Liver (tissue), 10 donors: ENCODE measurements at places on chromosomes 16 and 17.

DNA sequence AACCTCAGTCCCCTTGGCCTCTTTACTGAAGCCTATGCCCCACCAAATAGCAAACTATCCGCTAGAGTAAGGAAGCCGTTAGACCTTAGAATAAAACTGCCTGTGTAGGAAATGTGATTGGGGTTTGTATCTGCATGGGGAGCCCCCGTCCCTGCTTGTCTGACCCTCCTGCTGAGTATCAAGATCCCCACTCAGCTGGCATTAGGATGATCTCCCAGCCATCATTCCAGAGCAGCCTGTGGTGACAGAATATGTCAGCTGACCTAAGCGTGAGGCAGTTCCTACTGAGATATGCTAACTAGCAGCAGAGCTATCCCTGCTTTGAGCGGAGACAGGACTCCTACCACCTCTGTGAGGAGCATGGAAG lies 645 bp upstream of the GFOD2 start:
- peak; percentile 52 for DNase-seq

GRCh38 chr17:38453951-38454421 lies 25.7 kb downstream of the ARHGAP23 start:
- no peak for DNase-seq

DNA sequence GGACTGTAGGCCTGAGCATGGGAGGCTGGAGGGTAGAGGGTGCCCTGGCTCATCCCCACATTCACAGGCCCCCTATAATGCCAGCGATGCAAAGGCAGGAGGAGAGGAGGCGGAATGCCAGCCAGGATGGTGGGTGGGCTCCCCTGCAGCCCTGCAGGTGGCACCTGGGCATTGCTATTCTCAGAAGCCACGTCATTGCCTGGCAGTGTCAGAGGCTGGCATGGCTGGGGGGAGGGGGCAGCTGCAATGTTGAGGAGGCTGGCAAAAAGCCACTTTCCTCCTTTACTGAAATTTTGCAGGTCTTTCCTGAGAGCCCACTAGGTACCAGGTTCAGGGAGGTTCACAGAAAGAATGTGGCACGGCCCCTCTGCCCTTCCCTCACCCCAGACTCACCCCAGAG lies 36.2 kb downstream of the RAB11FIP4 start:
- DNase-seq: no peak

DNA sequence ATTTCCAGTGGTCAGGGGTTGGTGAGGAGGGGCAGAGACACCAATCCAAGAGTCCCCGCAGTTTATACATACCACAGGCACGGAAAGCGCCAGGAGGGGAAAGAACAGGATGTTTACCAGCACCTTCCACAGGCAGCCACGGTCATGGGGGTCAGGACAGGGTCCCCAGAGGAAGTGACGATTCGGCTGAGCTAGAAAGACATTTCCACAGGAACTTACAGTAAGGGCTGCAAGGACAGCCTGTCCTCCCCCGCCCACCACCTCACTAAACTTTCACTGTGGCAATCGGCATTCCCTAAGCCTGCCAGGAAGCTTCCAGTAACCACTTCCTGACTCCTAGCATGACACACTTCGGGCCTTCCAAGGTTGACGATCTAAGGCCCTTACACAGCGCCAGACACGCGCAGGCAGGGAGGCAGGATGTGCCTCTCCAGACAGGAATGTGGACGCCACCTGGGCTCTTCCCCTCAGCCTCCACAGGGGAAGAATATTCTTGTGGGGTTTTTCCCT lies 1.2 kb upstream of the MT2A start:
- peak; percentile 52 for DNase-seq

- peak; percentile 64 for DNase-seq
These were observed at the start of gene GH2 for GRCh38 chr17:63881935-63882601. Gene GH2, minus strand, starts transcription at chr17:63881944. Its CDS starts 143 bp downstream, at chr17:63881801.

DNA sequence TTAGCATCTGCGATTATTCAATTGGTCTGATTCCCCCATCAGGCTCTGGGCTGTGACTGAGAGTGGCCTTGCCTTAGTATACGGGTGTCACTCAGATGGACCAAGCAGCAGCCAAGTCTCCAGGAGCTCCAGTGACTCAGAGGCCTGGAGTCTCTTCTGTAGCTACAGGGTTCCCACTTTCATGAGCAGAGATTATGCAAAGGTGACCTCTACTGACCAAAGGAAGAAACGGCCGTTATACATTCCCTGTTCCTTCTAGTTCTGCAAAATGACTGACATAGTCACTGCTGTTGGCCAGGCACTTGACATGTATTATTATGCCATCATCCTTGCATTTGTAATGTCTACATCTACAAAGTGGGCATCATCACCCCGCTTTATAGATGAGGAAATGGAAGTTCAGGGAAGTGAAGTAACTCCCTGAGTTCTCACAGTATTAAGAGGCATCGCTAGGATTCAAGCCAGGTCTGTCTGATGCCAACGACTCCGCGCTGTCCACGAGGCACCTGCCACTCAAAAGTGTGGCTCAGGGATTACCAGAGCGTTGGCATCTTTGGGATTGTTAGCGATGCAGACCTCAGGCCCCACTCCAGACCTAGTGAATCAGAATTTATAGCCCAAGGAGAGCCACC lies 23.3 kb downstream of the SLC38A7 start:
- DNase-seq: no peak

DNA sequence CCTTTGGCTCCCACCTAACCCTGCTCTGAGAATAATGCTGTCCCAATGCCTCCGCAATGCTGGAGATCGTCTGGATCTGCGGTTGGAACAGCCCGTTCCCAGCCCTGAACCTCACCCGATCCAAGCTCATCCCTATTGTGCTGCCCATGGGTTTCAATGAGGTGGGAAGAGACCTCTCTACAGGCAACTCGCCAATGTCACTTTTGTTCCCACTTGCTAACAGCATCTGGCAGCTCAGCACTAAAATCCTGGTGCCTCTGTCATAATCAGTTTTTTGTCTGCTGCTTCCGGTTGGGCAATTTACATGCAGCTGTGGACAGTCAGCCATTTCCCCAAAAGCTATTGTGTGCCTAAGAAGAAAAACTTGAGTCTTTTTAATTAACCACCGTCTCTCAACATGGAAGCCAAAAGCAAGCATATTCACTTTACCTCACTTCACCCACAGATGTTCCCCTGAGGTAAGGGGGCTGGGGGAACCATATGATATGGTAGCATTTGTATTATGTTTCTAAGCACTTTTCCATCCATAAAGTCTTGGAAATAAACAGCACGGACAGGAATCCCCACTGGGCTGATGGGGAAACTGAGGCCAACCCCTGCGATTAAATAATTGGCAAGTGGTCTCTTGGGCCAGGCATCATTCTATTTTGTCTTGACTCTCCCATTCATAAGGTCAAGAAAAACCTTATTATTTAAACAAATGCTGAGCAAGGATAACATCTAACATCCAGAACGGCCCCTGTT lies 159.2 kb upstream of the CDH5 start:
- no peak for DNase-seq

DNA sequence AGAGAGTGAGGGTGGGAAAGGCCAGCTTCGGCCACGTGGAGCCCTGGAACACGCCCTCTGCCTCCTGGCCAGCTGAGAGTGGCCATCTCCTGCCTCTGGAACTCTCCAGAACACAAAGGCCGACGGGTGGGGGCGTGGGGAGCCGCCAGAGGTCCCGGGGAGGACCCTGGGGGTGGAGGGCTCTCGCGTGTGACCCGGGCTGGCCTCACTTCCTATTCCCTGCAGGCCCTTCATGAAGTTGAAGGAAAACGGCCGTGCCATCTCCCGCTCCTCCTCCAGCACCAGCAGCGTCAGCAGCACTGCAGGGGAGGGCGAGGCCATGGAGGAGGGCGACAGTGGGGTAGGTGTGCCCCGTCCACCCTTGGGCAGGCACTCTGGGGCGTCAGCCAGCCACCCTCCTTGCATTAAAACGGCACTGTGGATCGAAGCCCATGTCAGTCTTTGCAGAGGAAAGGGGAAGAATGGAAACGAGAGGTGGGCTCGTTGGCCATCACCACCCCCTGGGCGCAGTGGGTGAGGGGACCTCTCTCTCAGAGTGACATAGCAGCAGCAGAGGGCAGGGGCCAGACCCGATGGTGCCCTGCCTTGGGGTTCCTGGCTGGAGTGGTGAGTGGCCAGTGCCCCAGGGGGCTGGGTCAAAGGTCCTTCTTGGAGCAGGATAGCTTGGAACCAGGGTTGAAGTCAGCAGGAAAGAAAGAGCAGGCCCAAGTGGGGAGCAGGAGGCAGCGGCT lies 37.1 kb downstream of the OR1D5 start:
- no peak for DNase-seq

GRCh38 chr17:18110636-18111145 lies 2.1 kb downstream of the MYO15A start:
- DNase-seq: no peak

DNA sequence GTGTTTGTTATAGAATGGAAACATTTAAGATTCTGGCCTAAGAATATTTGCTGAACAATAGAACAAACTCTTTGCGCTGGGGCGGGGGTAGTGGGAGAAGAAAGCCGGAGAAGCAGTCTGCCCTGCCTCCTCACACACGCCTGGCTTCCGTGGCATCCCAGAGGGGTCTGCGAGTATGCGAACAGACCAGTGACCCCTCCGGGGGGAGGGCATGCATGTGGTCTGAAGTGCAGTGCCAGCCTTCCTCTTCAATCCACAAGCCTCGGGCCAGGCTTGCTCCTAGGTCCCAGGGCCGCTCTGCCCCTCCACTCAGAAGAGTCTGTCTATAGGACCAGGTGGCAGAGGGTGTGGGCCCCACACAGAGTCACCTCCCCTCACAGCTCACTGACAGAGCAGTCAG lies 14.1 kb upstream of the IGFALS start:
- no peak for DNase-seq

DNA sequence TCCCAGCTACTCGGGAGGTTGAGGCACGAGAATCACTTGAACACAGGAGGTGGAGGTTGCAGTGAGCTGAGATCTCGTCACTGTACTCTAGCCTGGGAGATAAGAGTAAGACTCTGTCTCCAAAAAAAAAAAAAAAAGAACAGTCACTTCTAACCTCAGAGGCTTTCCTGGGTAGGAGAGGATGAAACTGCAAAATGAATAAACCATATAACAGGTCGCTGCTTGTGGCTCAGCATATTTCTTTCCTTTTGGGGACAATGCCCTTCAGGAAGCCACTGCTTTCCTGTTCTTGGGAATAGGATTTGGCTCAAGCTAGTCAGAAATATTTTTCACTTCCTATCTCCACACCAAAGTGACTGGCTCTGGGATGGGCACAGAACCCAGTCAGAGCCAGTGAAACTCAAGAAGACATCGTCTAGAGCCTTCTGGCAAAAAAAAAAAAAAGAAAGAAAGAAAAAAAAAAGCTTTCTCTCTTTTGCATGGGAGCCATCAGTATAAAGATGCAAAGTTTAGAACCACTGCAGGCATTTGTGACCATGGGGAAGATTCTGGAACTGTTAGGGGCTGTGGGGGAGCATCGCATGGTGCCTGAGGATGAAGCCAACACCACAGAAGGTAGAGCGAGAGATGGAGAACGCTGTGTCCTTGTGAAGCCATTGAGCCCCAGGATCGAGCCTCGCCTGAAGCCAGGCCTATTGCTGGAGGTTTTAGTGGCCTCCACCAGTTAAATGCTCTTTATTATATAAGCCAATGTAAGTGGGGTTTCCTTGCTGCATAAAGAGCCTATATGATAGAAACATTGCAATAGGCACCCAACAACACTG lies 71.8 kb upstream of the MRTFB start:
- no peak for DNase-seq

- no peak for DNase-seq
These were observed 78.5 kb downstream of the WNT3 start for GRCh38 chr17:46739982-46740381.

- DNase-seq: no peak
These were observed 87.3 kb downstream of the YPEL2 start for GRCh38 chr17:59418732-59419166.

- no peak for DNase-seq
These were observed 2.2 kb upstream of the ATP6V0A1 start for GRCh38 chr17:42456223-42457106.

- peak; percentile 66 for DNase-seq
These were observed 2.5 kb downstream of the TTLL6 start for GRCh38 chr17:48814504-48814903.

- no peak for DNase-seq
These were observed 251.2 kb upstream of the CDH11 start for GRCh38 chr16:65373097-65373496.

DNA sequence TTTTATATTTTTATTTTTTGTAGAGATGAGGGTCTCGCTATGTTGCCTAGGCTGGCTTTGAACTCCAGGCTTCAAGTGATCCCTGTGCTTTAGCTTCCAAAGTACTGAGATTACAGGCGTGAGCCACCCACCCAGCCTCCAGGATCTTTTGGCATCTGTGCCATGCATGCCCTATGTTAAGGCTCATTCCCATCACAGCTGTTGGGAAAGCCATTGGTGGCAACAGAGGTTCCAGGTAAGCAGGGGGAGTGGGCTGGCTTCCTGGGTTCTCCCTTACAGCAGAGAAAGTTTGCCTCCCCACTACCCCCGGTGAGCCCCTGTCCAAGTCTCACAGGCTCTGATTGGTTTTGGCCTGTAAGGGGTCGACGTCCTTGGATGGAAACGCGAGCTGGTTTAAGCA lies 8.9 kb upstream of the MRTFB start:
- no peak for DNase-seq

DNA sequence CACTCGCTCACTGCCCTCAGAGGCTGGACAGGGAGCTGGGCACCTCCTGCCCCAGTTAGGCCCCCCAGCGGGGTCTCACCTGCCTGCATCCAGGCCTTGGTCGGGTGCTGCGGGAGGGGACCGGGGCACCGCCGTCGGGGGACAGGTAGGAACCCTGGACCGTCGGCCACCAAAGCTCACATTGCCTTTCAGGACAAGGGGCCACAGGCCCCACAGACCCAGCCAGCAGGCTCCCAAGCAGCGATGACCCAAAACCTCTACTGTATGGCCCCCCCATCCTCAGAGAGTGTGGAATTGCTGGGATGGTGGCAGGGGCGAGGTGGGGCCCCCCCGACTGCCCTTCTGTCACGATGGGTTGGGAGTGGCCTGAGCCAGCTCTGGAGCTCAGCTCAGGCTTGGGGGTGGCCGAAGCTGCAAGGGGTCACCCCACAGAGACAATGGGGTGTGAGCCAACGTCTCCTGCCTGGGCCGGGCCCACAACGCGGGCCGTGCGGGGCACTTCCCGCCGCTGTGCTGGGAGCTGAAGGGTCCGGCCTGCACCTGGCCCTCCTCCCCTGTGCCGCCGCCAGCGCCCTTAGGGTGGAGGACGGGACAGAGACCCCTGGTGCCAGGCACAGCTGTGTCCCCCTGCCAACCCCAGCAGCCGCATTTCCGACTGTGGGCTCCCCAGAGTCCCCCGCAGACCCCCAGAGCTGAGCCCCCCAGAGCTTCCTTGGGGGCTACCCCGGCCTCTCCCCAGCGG lies 498 bp downstream of the IGFALS start:
- no peak for DNase-seq

DNA sequence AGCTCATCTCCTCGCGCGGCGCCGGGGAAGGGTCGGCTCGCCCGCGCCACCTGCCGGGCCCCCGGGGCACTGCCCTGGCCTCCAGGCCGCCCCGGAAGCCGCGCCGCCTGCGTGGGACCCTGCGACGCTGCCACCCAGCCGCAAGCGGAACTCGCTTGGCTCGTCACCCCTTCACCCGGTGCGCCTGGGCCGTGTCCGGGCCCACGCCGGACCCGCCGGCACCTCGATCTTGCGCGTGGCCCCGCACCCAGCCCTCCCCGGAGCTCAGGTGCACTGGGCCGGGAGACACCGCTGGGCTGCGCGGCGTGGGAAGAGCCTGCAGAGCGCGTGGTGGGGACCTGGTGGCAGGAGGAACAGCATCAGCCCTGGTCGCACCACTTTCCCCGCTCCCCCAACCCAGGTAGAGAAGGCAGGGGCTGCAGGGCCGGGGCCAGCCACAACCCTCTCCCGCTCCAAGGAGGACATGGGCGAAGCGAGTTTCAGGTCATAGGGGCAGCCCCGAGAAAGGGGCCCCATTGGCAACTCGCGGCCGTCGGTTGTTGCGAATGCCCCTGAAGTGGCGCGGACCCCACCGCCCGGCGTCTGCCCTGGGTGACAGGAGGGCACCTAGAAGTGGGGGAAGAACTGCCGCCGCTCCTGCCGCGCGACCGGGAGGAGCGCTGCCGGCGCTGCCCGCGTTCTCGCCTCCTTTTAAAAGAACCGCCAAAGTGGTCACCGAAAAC lies 363 bp upstream of the MIF4GD start:
- DNase-seq: peak; percentile 87
